DMS 273 treated with DMSO at 0.1 percent for 48 hours (cell line): ENCODE measurements at places on chromosomes 6 and 20.
A peak's percentile ranks its signal among the peaks of the same experiment; 100 is the strongest.

DNA sequence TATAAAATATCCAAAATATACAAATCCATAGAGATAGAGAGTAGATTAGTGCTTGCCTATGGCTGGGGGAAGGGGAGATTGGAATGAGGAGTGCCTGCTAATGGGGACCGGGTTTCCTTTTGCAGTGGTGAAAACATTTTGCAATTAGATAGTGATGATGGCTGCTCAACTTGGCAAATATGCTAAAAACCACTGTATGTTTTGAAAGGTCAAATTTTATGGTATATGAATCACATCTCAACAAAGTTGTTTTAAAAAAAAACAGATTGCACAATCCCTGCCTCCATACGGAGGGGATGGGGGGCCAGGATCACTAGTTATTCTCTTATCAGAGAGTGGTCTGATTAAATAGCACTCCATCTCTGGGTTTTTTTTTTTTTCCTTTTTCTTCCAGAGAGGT, 76.9 kb upstream of the RIPOR2 start:
- no peak for DNase-seq

DNA sequence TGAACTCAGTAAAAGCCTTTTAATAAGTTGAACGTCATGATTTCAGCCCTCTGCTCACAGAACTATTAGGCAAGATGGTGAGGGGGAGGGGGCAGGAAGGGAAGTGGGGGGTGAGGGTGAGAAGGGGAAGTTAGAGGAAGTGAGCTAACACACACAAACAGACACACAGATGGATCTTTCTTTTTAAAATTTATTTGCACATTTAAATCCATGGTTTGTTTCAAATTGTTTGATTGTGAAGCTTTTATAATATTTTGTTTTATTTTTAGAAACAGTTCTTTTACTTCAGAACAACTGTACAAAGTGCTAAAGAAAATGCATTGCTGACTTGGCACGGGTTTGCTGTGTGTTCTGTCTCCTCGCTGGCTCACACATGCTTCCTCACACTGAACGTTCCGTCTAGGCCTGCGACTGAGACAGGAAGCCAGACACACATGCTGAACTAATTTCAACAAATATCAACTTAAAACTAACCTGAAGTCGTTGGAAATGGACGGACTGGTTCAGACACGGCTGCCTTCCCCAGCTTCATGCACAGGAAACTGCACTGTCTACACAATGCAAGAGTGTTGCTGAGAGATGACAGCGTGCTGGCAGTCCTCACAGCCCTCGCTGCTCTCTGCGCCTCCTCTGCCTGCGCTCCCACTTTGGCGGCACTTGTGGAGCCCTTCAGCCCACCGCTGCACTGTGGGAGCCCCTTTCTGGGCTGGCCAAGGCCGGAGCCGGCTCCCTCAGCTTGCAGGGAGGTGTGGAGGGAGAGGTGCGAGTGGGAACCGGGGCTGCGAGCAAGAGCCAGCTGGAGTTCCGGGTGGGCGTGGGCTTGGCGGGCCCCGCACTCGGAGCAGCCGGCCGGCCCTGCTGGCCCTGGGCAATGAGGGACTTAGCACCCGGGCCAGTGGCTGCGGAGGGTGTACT, 8.1 kb upstream of the ZBP1 start:
- no peak for DNase-seq

DNA sequence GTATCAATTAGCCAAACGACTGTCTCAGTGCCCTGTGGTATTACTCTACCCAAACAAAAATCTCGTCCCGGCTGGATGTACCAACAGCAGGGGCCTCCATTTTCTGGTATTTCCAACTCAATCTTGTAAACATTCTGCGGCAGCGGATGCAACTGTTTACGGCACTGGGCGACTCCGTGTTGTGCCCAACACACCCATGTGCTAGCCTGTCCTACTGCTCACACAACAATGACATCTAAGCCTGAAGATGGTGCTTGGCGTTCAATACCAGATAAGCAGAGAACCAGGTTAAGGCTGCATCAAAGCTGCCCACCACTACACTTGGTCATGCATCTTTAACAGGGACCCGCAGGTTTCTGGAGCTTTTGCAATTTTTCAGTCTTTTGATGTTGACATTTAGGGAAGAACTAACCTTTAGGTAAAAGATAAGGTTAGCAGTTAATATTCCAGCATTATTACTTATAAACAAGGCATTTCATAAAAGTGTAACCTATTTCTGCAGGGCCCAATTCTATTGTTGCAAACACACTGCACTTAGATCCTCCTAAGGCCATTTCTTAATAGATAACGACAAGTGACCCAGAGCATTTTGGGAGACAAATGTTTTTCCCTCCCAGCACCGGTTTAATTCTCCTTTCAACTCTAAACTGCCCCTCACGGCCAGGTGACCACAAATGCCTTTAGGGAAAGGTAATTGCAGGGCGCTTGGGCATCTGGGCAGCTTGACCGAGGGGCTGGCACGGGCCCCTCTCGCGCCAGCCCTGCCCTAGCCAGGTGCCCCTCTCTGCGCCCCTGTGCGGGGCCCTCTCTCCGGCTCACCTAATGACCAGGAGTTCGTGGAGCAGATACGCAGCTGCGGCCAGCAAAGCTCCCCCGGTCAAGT, 945 bp downstream of the FAXC start:
- no peak for DNase-seq

DNA sequence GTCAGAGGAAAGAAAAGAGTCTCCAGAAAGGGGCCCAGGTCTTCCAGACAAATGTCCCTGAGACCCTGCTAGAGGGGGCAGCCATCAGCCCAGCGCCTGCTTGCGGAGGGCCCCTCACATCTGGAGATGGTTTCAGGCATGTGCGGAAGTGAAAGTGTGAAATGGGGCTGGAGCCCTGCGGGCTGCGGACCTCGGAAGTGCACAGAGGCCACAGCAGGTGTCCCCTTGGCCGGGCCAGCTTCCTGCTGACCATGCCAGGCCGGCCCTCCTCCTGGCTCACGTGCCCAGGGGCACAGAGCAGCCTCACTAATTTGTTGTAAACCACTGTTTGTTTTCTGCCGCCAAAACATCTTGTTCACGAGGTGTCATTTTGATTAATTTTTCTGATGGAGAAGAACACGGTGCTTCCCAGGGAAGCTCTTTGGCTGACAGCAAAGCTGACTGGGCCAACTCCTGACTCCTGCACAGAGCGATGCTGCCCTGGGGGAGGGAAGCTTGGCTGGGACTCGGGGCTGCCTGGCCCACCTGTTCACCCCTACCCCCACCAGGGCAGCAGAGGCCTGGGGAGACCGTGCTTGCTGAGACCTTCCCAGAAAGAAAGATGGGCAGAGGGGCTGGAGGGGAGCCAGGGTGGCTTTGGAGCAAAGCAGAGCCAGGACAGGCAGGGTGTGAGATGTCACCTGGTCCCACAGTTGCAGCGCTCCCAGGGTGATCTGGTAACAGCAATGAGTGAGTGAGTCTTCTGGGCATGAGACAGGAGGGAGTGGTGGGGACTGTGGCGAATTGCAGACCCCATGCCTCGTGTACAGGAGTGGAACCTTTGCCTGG, 54.2 kb downstream of the BCAS4 start:
- no peak for DNase-seq

GRCh38 chr20:341682-342081, 5.2 kb upstream of the NRSN2 start:
- no peak for DNase-seq

- no peak for DNase-seq
Measured at GRCh38 chr20:51416532-51417249, 125.8 kb downstream of the NFATC2 start.

DNA sequence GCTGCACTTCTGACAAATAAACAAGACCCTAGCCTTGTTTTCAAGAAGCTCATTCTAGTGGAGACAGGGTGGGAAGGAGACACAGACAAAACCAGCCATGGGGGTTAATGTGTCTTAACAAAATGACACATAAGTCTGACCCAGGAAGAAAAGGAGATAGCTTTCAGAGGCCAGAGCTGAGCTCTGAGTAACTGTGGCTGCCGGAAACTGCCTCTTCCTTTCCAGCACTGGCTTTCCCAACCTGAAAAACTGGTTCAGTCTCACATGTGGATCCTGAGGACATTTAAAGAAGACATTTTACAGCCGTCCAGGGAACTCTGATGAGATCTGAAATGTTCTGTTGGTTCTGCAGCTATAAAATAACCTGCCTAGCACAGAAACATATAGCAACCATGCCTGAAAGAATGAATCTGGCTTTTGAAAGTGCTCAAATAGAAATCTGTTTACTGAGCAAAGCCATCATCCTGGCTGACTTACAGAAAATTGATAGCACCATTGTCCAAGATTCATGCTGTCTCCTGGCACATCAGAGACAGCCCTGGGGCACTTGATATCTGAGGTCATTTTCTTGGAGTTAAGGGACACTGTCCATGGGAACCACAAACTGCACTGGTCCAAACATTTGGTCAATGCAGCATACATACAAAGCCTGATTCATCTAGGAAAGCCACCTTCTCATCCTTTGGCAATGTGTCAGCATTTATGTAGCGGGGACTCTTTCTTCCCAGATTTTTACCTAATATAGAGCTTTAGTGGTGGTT, 83.2 kb upstream of the PAX1 start:
- no peak for DNase-seq

GRCh38 chr6:95325916-95326315, 251.4 kb upstream of the MANEA start:
- peak; percentile 35 for DNase-seq

GRCh38 chr20:57399587-57400155, 8.5 kb downstream of the RBM38 start:
- no peak for DNase-seq

- no peak for DNase-seq
Measured at GRCh38 chr6:154390034-154390433, 33.4 kb upstream of the IPCEF1 start.

DNA sequence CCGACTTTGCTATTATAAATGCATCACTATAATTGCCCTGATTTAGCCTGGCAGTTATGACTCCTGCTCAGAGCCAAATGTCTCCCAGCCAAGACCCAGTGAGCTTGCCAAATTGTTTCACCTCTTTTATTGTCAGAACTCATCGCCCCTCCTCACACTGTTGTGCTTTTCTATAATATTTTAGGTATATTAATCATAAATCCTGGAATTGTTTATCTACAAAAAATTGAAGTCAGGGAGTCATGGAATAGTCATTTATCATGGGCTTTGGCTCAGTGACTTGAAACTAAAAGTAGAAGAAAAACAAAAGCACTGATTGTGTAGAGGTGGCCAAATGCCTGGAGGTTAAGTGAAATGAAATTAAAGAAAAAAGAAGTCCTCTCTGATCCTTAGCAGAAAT, 85.6 kb downstream of the PFDN4 start:
- DNase-seq, result no peak

DNA sequence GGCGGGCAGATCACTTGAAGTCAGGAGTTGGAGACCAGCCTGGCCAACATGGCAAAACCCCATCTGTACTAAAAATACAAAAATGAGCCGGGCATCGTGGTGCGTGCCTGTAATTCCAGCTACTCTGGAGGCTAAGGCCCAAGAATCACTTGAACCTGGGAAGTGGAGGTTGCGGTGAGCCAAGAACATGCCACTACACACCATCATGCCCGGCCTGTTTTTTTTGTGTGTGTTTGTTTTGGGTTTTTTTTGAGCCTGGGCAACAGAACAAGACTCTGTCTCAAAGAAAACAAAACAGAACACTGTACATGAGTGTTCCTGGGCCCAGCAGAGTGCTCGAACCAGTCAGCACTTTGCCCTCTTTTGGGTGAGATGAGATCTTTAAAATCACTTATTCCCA, 159.1 kb downstream of the MTHFD1L start:
- DNase-seq, result no peak

DNA sequence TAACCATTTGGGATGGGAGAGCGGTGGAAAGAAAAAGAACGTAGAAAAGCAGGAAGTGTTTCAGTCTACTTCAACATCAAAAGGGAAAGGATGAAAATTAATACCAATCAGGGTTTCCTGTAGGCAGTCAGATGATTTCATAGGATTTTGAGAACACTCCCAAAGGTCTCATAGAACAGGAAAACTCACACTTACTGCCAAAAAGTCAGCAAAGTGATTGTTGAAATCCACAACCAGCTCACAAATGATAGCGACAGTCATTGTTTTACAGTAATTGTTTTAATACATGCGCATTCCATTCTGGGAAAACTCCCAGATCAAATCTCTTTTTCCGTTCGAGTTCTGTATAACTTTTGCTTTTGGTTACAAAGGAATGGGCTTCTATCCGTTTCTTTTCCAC, 5.3 kb upstream of the CNKSR3 start:
- DNase-seq, result no peak

DNA sequence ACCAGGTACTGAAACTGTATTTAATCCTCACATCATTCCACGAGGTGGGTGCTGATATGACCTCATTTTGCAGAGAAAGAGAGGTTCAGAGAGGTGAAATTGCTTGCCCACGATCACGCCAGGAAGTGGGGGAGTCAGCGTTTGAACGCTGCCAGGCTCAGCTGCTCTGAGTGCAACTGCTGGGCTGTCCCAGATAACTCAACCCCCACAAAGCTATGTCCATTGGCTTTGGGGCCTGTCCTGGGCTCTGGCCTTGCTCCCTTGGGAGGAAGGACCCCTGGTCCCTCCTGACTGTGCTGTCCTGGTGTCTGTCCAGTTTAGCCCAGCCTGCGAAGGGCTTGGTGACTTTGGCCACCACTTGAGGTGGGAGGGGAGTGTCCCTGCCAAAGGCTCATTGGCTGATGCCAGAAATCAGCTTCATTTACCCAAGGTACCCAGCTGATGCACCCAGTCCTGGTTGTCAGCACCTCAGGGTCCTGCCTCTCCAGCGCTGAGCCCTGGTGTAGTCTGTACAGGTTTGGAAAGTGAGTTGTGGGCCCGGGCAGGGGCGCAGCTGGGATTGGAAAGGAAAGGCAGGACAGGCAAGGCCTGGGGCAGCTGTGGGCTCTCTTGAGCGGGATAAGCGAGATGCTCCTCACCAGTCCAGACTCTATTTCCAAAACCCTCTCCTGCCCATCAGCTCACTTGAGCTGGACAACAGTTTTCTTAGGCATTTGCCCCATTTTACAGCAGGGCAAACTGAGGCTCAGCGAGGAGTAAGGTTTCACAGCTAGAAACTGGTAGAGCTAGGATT, 38.5 kb downstream of the SUN5 start:
- DNase-seq, result no peak

DNA sequence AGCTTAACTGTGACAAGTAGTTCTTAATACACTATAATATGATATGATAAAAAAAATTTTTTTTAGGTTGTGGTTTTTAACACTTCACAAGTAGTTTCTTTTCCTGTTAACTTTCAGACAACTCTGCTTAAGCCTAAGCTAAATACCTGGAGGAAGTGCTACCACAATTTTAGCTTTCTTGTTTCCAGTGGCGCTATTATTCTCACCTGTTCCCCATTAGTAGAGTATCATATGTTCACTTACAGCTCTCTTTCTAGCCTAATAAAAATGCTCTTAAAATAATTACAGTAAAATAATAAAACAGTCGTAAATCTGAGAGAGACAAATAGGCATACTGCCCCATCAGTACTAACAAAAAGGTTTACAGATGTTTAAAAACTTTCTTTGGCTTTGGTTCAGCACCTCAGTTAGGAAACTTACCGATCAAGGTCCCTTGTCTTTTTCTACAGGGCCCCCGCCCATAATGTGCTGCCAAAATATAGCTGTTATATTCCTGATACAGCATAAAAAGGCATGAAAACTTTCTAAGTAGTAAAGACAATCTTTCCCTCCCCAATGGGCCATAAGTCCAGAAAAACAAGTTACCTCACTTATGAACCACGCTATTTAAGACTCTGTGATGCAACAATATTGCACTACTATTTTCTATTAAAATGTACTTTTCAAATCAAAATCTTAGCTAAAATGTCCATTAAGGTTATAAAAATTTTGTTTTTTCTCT, 57.9 kb downstream of the SESN1 start:
- DNase-seq, result no peak

GRCh38 chr6:24910331-24910960, 25.3 kb downstream of the RIPOR2 start:
- no peak for DNase-seq

- no peak for DNase-seq
Measured at GRCh38 chr6:32842690-32843089, 1.2 kb downstream of the PSMB8 start.
